ENCODE measurements at places on chromosomes 12 and 14. TPM values are rescaled to one million over a fixed set of nuclear protein-coding genes. Genes with fewer than 3 reads are reported as not detected.

GRCh38 chr12:31958569-31959160 is 550 bp upstream of the RESF1 start:
- DNase-seq: no peak

DNA sequence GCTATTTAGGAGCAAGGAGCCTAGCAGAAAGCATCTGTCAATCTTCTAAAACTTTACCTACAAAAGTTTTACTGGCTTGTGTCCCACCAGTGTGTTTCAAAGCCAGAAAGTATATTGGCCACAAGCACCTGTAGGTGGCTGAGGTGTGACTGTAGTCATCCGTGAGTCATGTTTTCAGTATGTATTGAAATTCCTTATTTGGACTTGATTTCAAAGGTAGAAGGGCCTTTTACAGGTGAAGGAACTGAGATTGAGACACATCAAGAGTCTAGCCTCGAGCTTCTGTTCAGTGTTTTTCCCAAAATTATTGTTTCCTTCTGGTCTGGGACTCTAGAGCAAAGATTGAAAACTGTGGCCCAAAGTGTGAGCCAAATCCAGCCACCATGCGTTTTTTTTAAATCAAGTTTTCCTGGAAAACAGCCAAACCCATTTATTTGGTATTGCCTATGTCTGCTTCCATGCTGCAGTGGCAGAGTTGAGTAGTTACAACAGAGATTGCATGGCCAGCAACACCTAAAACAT is 195.3 kb upstream of the BCL2L14 start:
- DNase-seq: no peak

RASSF8 gene
- total RNA-seq: 38.7 TPM

CCDC197 gene
- not detected for total RNA-seq

SMIM41 gene
- total RNA-seq: not detected

- DNase-seq: no peak
Observed at GRCh38 chr14:105622329-105622955, 96.1 kb downstream of the TMEM121 start.

PPP1R1A gene
- 0.15 TPM for total RNA-seq

GRCh38 chr14:52716155-52716554 is 9.2 kb downstream of the PSMC6 start:
- DNase-seq: no peak

GRCh38 chr14:38629412-38629811 is 373.5 kb upstream of the CLEC14A start:
- DNase-seq: no peak

- no peak for DNase-seq
Observed at GRCh38 chr12:92111256-92111655, 34.4 kb downstream of the BTG1 start.

GRCh38 chr12:5985471-5985870 is 40.4 kb upstream of the ANO2 start:
- DNase-seq: no peak
